HFFc6 (cell line): ENCODE measurements at places on chromosomes 6 and 20.
A peak's percentile ranks its signal among the peaks of the same experiment; 100 is the strongest.

- peak; percentile 74 for DNase-seq
These were observed 5.8 kb downstream of the C6orf132 start for GRCh38 chr6:42136508-42137193.

DNA sequence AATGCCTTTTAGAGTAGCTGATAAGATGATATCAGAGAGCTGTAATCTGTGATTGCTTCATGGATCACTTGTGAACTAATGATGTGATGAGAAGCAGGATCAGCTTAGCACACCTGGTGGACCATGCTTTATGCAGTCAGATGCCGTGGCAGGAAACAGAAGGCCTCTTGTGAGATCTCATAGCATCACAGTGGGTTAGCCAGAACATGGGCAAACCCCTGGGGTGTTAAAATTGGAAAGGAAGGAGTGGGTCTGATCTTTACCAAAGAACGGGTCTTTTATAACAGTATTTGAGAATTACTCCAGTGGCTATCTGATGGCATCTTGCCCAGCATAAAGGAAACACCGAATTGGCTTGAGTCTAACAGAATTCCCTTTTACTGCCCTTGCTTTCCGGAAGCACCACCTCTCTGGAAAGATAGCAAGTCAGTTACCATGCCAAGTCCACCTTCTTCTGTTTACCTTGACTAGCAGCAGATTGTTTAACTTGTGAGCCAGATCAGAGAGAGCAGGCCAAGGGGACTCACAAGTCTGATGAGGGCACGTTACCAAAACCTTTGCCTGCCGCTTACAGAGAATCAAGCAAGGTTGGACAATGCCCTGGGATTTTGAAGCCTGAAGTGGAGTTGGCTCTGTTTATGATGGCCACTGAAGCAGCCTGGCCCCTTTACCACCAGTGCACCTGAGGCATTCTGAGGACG is 20.9 kb upstream of the SRF start:
- no peak for DNase-seq

- no peak for DNase-seq
These were observed 21.0 kb downstream of the COL9A1 start for GRCh38 chr6:70281923-70282311.

DNA sequence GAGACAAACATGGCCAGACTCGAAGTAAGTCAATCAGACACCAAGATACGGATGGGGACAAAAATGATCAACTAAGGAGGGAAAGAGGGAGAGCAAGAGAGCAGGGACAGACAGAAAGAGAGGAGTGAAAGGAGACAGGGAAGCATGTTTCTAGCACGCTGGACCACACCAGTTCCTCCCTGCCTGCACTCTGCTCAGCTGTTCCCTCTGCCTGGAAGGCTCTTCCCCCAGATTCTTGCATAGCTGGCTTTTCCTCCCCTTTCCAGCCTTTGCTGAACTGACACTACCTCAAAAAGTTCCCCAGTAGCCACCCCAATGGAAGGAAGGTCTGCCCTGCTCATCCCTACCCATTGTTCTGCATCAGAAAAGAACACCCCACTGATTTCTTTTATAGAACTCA is 185.9 kb downstream of the MAFB start:
- no peak for DNase-seq

- DNase-seq = no peak
These were observed 71.3 kb upstream of the FOXC1 start for GRCh38 chr6:1538369-1538768.

- no peak for DNase-seq
These were observed 930.3 kb downstream of the QKI start for GRCh38 chr6:164344801-164345291.

GRCh38 chr6:107470364-107470763 is 11.0 kb upstream of the PDSS2 start:
- DNase-seq = no peak

- peak; percentile 43 for DNase-seq
These were observed 703 bp downstream of the SNX9 start for GRCh38 chr6:157823528-157824370.

- no peak for DNase-seq
These were observed 421.1 kb downstream of the CD109 start for GRCh38 chr6:74117113-74117512.

- no peak for DNase-seq
These were observed 213.8 kb downstream of the ERMARD start for GRCh38 chr6:169965239-169965638.

- peak; percentile 5 for DNase-seq
These were observed 12.4 kb downstream of the DAAM2 start for GRCh38 chr6:39804466-39805065.

- no peak for DNase-seq
These were observed 73.9 kb downstream of the RAMACL start for GRCh38 chr6:166512567-166512966.

DNA sequence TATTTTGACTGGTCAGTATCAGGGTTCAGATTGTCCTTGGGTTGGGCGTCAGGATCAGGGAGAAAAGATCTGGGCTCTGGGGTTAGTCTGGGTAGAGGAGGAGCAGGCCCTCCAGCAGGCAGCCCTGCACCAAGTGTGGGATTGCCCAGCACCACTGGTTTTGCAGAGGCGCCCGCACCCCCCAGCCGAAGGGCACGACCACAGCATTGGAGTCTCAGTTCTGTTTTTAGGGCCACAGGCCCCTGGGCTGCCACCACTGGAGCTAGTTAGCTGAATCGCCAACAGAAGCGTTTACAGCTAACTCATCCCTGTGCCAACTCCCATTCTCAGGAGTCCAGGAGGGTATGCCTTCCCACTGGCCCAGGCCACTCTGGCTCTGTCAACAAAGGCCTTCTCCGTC is 84.2 kb downstream of the TCP11 start:
- no peak for DNase-seq

DNA sequence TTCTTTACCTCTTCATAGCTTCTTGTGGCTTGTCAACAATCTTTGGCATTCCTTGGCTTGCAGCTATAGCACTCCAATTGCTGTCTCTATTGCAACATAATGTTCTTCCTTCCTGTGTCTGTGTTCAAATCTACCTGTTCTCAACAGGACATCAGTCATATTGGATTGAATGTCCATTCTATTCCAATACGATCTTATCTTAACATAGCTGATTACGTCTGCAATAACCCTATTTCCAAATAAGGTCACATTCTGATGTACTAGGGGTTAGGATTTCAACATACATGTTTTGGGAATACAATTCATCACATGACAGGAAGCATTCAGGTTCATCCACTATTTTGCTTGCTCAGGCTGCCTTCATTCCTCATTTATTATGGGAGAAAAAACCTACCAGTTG is 684.4 kb upstream of the CITED2 start:
- no peak for DNase-seq

DNA sequence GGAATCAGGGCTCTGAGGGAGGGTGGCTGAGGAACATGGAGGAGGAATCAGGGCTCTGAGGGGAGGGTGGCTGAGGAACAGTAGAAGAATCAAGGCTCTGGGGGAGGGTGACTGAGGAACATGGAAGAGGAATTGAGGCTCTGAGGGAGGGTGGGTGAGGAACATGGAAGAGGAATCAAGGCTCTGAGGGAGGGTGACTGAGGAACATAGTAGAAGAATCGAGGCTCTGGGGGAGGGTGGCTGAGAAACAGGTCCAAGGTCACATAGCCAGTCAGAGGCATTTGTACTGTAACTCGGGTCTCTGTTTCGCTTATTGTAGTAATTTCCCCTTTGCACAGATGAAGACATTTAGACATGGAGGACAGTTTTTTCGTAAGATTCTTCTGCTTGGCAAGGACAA is 164.8 kb downstream of the SOBP start:
- no peak for DNase-seq

GRCh38 chr20:18543216-18543615 is 24.0 kb upstream of the SMIM26 start:
- DNase-seq = no peak

GRCh38 chr6:128899341-128900050 is 16.6 kb downstream of the LAMA2 start:
- peak; percentile 20 for DNase-seq

DNA sequence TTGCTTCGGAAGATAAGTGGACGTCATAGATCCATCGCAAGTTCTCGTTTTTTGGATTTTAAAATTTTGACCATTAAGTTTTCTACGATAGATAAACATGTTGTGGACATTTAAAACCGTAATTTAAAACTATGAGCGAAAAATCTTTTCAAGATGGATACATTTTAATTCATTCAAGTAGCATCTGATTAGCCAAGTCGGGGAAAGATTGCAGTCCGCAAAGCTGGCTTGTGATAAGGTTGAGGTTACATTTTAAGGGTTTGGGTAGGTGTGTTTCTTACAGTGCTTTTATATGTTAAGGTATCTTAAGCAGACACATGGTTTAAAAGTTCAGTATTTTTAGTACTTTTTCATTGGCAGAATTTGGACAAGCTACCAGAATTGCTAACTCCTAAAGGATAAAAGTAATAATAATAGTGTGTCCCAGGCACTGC is 1.2 kb downstream of the WTAP start:
- no peak for DNase-seq

- DNase-seq = no peak
These were observed 117.4 kb upstream of the FOXA2 start for GRCh38 chr20:22701679-22702308.

- DNase-seq = no peak
These were observed 71.6 kb downstream of the COL9A1 start for GRCh38 chr6:70231311-70231710.

- DNase-seq = peak; percentile 47
These were observed 13.9 kb upstream of the IPCEF1 start for GRCh38 chr6:154370545-154370944.

GRCh38 chr6:56339524-56339923 is 92.1 kb upstream of the COL21A1 start:
- DNase-seq = no peak

GRCh38 chr20:39878320-39878719 is 810.7 kb downstream of the MAFB start:
- DNase-seq = no peak

GRCh38 chr6:131854803-131855202 is 47.0 kb downstream of the ENPP1 start:
- no peak for DNase-seq

DNA sequence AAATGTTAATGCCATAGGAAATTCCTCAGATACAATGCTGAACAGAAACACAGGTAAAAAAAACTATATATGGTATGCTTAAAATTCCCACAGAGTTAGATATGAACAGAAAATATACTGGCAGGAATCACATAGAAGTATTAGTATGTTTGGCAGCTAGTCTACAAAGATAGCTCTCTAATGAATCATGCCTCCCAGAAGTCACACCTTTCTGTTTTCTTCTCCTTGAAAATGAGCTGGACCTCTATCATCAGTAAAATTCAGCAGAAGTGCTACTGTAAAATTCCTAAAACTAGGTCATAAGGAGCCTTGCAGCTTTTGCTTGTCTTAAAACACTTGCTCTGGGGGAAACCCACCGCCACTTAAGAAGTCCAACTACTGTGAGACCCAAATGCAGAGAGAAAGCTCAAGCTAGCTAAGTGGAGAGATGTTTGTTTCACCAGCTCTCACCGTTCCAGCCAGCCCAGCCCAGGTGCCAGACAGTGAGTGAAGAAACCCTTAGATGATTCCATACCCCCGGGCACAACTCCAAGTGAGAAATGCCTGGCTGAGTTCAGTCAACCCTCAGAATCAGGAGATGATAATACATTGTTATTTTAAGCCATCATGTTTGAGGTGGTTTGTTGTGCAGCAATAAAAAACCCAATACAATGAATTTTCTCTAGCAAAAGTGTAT is 43.0 kb downstream of the TSPYL4 start:
- peak; percentile 55 for DNase-seq

GRCh38 chr20:62902926-62903615 is 23.2 kb downstream of the DIDO1 start:
- no peak for DNase-seq

- no peak for DNase-seq
These were observed 71.3 kb upstream of the KCNG1 start for GRCh38 chr20:51094221-51094620.

DNA sequence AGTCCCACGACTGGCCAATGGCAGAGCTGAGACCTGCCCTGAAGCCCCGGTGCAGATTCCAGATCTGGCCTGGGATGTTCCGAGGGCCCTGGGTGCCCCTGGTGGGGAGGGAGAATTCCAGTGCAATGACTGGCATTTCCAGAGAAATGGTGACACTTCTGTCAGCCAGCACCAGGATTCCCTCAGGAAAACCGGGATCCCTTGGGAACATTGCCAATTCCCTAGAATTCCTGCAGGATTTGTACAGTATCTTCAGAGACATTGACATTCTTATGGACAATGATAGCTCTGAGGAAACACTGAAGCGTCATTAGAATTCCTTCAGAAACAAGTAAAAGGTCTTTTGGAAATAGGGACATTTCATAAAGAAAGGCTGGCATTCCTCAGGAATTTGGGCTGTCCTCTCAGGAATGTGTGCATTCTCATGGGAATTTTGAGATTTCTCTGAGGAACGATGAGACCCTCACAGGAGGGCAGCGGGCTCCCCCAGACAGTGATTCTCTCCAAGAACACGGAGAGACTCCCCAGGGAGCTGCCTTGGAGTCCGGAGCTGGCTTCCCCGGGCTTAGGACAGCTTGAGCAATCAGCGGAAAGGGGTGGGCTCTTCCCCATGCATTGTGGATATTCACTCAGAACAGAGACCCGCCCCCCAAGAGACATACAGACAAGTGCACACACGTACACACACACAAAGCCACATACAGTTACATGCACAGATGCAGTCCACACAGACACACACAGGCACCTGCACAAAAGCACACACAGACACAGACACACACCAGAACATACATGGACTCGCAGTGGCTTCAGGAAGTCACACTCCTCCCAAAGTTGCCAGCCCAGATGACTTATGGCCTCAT is 35.2 kb upstream of the BPIFA2 start:
- no peak for DNase-seq

GRCh38 chr6:152874846-152875568 is 107.8 kb downstream of the FBXO5 start:
- no peak for DNase-seq

GRCh38 chr6:30348957-30349356 is 4.0 kb downstream of the RPP21 start:
- no peak for DNase-seq

- no peak for DNase-seq
These were observed 115.6 kb downstream of the KHDC1L start for GRCh38 chr6:73109659-73110058.

- DNase-seq = no peak
These were observed 34.9 kb downstream of the UBD start for GRCh38 chr6:29524444-29525310.
